ENCODE measurements at places on chromosomes 11 and 22.

DNA sequence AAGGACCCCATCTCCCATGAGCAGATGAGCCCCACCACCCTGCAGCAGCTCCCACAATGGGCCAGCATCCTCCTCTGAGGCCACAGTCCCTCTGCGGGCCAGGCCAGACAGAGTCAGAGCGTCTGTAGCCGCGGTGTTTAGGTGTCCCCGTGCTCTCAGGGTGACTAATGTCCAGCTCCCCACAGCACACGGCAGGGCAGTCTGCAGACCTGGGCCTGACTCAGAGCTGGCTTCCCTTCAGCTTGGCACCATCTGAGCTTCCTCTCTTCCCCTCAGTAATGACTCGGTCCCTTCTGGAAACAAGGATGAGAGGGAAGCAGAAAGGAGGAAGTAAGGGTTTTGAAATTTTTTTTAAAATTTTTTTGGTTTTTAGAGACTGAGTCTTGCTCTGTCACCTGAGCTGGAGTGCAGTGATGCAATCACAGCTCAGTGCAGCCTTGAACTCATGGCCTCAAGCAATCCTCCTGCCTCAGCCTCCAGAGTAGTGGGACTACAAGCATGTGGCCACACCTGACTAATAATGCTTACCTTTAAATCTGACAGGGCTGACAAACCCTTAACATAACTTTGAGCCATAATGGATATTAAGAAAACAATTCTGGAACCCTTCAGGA, 28.5 kb downstream of the LRRC74B start:
- no peak for DNase-seq

DNA sequence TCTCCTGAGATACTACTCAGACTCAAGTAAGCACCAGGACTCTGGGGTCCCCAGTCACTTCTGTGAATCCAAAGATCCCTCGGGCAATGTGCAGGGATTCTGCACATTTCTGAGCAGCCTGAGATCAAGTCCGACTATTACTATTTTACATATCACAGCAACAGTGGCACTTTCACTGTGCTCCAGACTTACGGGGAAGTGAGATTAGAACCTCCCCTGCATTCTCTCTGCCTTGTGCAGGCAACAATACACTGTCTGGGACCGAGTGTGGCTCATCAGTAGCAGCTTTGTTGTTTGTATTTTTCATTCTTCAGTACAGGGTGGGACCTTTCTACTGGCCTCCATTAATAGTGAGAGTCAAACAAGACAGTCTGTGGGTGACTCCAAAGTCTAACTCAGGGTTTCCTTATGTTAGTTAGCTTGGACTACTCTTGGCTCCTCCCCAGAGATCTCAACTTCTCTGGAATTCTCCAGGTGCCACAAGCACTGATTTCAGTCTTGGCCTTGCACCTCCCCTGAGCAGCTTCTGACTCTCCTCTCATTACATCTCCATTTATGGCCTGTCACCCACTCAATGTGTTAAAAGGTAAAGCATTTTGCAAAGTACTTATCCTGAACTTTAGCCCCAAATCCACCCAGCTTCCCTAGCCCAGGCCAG, 76.2 kb upstream of the TOP3B start:
- DNase-seq = no peak

DNA sequence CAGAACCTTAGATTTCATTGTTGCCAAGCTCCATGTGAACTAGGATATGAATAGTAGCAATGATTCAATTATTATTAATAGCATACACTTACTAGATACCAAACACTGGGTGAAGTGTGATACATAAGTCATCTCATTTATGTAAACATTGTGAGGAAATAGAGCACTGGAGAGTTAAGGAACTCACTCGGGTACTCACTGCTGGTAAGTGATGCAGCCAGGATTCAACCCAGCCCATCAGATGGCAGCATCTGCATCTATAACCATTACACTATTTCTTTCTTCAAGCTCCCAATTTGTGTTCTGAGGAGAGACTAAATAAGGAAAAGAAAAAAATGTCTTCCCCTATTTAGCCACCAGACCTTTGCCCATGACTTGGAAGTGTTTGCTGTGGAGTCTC, 10.2 kb upstream of the ALG8 start:
- no peak for DNase-seq

- no peak for DNase-seq
Observed at GRCh38 chr11:120296554-120296953, 28.5 kb upstream of the TLCD5 start.

GRCh38 chr11:70250876-70251658, 19.4 kb upstream of the PPFIA1 start:
- no peak for DNase-seq

DNA sequence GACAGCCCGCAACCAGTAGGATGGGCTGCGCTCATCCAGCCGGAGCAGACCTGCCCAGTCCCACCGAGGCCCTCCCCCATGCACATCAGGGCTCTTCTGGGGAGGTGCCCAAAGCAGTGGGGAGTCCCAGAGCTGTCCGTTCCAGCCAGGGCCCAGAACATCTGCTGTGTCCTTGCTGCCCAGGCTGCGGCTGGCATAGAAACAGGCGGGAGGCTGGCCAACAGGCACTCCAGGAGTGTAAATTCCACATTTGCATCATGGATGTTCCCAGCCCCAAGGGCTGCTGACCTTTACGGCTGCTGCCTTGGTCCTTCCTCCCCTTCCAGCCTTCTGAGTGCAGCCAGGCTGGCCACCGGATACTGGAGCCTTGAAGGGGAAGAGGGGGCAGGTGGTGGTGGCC, 30.0 kb upstream of the SYT7 start:
- no peak for DNase-seq

GRCh38 chr11:46894506-46894905, 23.8 kb downstream of the LRP4 start:
- DNase-seq = no peak

Data from erythroblast (primary cell).